ENCODE measurements at places on chromosomes 3 and 15. TPM values are rescaled to one million over a fixed set of nuclear protein-coding genes. Genes with fewer than 3 reads are reported as not detected.

DNA sequence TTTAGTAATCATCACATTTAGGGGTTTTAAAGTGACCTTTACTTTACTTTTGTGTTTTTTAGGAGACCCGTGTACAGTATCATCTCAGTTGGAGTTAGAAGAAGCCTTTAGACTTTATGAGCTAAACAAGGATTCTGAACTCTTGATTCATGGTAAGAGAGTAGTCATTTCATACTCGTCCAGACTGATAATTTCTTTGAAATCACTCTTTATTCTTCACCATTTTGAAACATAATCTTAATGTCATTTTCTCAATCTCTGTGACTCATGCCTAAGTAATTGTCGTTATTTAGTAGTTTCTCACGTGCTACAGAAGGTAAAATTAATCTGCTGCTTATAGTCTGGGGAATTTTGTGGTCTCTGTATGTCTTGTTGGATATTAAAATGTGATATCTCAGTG is 37.7 kb downstream of the PRKCI start:
- DNase-seq, result no peak

Gene TRIM69
- polyA plus RNA-seq, result 24.1 TPM

- DNase-seq, result no peak
Measured at GRCh38 chr15:100944986-100945385, 25.8 kb downstream of the LRRK1 start.

- DNase-seq, result no peak
Measured at GRCh38 chr3:97994328-97994945, 22.2 kb upstream of the RIOX2 start.

Measured in right renal cortex interstitium (tissue), 3 donors.